Lower lobe of right lung (tissue), 2 donors: ENCODE measurements at places on chromosomes 12 and 14. TPM values are rescaled to one million over a fixed set of nuclear protein-coding genes. Genes with fewer than 3 reads are reported as not detected.
A peak's percentile ranks its signal among the peaks of the same experiment; 100 is the strongest.

GRCh38 chr14:28577187-28577586, 189.4 kb upstream of the FOXG1 start:
- no peak overlapping the region for H3K4me3 ChIP-seq
- no peaks in the 10 kb centered on the region for H3K36me3 ChIP-seq
- no peak overlapping the region for H3K27ac ChIP-seq
- DNase-seq, result no peak

DNA sequence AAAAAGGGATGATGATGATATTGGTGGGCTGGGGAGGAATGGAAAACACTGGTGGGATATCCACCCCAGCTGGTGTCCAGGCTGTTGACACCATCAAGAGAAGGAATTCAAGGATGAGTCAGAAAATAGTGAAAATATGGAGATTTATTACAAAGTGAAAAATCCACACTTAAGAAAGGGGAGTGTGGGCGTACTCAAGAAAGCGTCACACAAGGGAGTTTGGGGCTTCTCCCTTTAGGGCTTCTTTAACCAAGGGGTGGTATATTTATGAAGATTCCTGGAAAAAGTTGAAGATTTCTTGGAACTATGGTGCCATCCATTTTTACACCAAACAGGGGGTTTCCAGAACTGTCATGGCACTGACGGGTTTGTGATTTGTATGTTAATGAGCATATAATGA, 63.1 kb upstream of the ARID2 start:
- no peaks in the 10 kb centered on the region for H3K36me3 ChIP-seq
- H3K4me3 ChIP-seq, result no peak overlapping the region
- no peak for DNase-seq
- H3K4me1 ChIP-seq, result peaks cover 20% of the 10 kb centered on the region

GRCh38 chr12:63940310-63941005, 96.0 kb downstream of the SRGAP1 start:
- peaks cover 10% of the 10 kb centered on the region for H3K4me1 ChIP-seq
- no peaks in the 10 kb centered on the region for H3K36me3 ChIP-seq
- DNase-seq, result no peak
- H3K4me3 ChIP-seq, result no peak overlapping the region
- no peaks in the 10 kb centered on the region for H3K27me3 ChIP-seq

- H3K4me1 ChIP-seq, result peaks cover 24% of the 10 kb centered on the region
- no peaks in the 10 kb centered on the region for H3K27me3 ChIP-seq
- H3K4me3 ChIP-seq, result no peak overlapping the region
Observed at GRCh38 chr12:116459011-116459875, 99.9 kb upstream of the MAP1LC3B2 start.

GRCh38 chr14:77882098-77882497, 82.2 kb downstream of the ADCK1 start:
- H3K27ac ChIP-seq, result no peak overlapping the region
- no peaks in the 10 kb centered on the region for H3K4me1 ChIP-seq
- H3K27me3 ChIP-seq, result no peaks in the 10 kb centered on the region
- H3K36me3 ChIP-seq, result peaks cover 2% of the 10 kb centered on the region

- H3K27ac ChIP-seq, result no peak overlapping the region
- H3K4me3 ChIP-seq, result no peak overlapping the region
- no peaks in the 10 kb centered on the region for H3K27me3 ChIP-seq
Observed at GRCh38 chr14:70723276-70723675, 81.6 kb downstream of the TTC9 start.

- H3K27me3 ChIP-seq, result peaks cover 4% of the 10 kb centered on the region
- H3K36me3 ChIP-seq, result no peaks in the 10 kb centered on the region
- DNase-seq, result no peak
- no peak overlapping the region for H3K27ac ChIP-seq
- H3K4me3 ChIP-seq, result no peak overlapping the region
Observed at GRCh38 chr12:115620816-115621215, 656.7 kb downstream of the MED13L start.

DNA sequence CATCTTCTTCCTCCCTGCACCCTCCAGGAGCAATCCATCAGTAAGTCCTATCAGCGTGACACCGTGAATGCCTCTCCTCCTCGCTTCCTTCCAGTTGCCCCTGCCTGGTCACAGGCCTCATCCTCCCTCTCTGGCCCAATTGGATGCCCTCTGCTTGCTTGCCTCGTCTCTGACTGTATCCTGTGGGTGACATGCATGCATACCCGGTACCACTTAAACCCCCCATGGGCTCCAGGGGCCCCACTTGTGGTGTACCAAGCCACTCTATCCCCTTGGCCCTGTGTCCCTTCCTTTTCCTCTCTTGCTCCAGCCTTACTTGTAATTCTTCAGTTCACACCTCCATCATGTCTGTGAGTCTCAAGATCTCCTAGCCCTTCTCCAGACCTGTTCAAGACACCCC, 106.0 kb upstream of the RTL1 start:
- H3K27ac ChIP-seq, result no peak overlapping the region
- H3K4me3 ChIP-seq, result no peak overlapping the region
- DNase-seq, result no peak
- H3K36me3 ChIP-seq, result no peaks in the 10 kb centered on the region

- no peaks in the 10 kb centered on the region for H3K4me1 ChIP-seq
- no peaks in the 10 kb centered on the region for H3K27me3 ChIP-seq
- H3K4me3 ChIP-seq, result no peak overlapping the region
- peaks cover 98% of the 10 kb centered on the region for H3K36me3 ChIP-seq
- no peak for DNase-seq
Observed at GRCh38 chr14:95091581-95091980, 65.7 kb downstream of the DICER1 start.

DNA sequence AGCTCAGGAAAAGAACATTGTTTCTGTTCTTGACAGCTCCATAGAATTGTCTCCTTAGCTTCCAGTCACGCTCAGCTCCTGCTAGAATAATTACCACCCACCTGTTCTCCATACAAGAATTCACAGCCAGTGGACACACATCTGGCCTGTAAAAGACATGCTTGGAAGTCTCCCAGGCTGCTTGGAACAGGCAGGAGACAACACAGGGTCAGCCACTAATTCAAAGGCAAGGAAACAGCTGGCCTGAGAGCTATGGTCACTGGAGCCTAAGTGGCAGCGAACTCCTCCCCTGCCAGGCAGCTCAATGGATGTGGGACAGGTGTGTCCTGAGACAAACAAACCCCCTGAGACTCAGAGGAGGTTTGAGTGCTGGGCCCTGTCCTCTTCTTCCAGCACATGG, 22.9 kb upstream of the LTBP2 start:
- H3K4me1 ChIP-seq, result peaks cover 8% of the 10 kb centered on the region
- no peaks in the 10 kb centered on the region for H3K36me3 ChIP-seq
- no peak overlapping the region for H3K27ac ChIP-seq

DNA sequence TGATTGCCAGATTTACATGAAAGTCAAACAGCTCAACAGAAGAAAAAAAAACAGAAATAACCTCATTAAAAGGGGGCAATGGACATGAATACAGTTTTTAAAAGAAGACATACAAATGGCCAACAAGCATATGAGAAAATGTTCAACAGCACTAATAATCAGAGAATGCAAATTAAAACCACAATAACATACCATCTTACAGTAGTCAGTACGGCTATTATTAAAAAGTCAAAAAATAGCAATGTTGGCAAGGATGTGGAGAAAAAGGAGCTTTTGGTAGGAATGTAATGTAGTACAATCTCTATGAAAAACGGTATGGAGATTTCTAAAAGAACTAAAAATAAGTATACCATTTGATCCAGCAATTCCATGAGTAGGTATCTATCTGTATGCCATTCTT, 272.1 kb downstream of the CEP128 start:
- H3K27ac ChIP-seq, result no peak overlapping the region
- H3K4me3 ChIP-seq, result no peak overlapping the region
- H3K4me1 ChIP-seq, result no peaks in the 10 kb centered on the region
- no peak for DNase-seq
- H3K36me3 ChIP-seq, result no peaks in the 10 kb centered on the region

DNA sequence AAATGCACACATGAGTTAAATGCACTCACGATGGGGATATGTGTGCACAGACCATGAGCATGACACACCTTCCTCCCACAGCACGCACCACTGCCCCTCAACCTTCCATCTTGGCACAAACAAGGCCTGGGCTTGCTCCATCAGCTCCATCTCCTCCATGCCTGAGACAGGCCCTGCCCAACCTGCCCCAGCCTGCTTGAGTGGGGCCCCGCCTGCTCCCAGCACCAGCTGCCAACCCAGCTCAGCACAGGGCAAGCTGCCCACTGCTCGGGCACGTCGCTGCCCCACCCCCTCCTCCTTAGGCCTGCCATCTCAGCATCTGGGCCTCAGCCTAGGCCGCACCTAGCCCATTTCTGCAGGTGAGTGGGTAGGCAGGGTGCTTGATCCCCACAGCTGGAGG, 27.6 kb upstream of the KRT78 start:
- H3K27ac ChIP-seq, result no peak overlapping the region
- DNase-seq, result peak; percentile 86

GRCh38 chr12:120853188-120853587, 51.0 kb downstream of the SPPL3 start:
- DNase-seq, result no peak
- H3K27ac ChIP-seq, result no peak overlapping the region
- no peak overlapping the region for H3K4me3 ChIP-seq
- no peaks in the 10 kb centered on the region for H3K36me3 ChIP-seq

GRCh38 chr14:24852312-24853060, 197.5 kb downstream of the STXBP6 start:
- H3K27me3 ChIP-seq, result no peaks in the 10 kb centered on the region
- H3K4me3 ChIP-seq, result no peak overlapping the region
- peaks cover 6% of the 10 kb centered on the region for H3K4me1 ChIP-seq
- no peak overlapping the region for H3K27ac ChIP-seq
- DNase-seq, result no peak

DNA sequence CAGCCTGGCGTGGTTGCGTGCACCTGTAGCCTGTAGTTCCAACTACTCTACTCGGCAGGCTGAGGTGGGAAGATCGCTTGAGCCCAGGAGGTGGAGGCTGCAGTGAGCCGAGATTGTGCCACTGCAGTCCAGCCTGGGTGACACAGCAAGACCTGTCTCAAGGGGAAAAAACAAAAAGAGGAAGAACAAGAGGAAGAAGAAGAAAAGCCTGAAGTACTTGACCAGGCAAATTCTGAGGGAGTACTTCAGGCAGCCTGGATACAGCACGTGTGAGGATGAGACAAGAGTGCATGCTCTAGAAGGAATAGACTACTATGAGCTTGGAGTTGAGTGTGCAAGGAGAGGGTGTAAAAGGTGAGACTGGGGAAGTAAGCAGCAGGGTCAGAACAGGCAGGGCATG, 1.8 kb downstream of the GDF3 start:
- H3K4me1 ChIP-seq, result peaks cover 10% of the 10 kb centered on the region
- no peaks in the 10 kb centered on the region for H3K36me3 ChIP-seq
- no peak overlapping the region for H3K4me3 ChIP-seq
- DNase-seq, result no peak

- H3K4me1 ChIP-seq, result peaks cover 30% of the 10 kb centered on the region
- H3K27ac ChIP-seq, result no peak overlapping the region
- H3K4me3 ChIP-seq, result no peak overlapping the region
- no peaks in the 10 kb centered on the region for H3K27me3 ChIP-seq
- no peaks in the 10 kb centered on the region for H3K36me3 ChIP-seq
- no peak for DNase-seq
Observed at GRCh38 chr12:3223601-3224529, 146.7 kb downstream of the TSPAN9 start.

DNA sequence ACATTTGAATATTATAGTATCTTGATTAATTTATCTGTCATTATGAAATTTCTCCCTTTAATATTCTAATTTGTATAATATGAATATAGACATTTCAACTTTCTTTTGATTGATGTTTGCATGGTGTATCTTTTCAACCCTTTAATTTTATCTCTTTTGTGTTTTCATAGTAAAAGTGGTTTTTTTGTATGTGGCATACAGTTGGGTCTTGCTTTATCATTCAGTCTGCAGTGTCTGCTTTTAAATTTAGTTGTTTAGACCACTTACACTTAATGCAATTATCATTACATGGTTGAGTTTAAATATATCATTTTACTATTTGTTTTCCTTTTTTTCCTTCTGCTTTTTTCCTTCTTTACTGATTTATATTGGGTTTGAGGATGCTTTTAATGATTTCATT, 29.6 kb downstream of the CCDC91 start:
- no peaks in the 10 kb centered on the region for H3K4me1 ChIP-seq
- DNase-seq, result no peak
- H3K27ac ChIP-seq, result no peak overlapping the region

DNA sequence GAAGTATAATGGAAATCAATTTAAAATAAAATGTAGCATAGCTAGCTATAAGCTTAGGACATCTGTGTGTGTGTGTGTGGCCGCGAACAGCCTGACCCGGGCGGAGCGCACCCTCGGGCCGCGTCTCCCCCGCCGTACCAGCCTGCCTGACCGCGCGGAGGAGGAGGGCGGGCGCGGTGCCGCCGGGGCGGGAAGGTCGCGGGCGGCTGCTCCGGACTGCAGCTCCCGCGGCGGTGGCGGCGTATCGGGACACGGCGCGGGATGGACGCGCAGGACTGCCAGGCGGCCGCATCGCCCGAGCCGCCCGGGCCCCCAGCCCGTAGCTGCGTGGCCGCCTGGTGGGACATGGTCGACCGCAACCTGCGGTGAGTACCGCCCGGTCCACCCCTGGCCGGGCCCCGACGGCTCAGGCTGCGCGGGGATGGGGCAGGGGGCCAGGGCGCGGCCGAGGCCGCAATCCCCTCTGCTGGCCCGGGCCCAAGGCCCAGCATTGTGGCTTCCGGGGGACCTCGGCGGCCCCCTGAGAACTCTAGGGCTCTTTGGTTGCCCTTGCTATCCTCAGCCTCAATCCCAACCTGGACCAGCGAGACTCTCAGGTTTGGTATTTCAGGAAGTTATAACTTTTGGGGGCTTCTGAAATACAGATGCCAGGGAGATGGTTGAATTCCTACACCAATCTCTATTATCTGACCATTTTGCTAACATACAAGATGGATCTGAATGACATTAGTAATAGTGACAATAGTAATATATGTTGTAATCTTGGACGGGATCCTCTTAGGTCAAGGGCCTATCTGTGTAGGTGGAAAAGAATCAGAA, at the start of gene ABHD12B:
Gene ABHD12B, plus strand, starts transcription at position 140 of the 819 bp plus-strand sequence. Its CDS starts 122 bp downstream, at position 262.
- H3K4me1 ChIP-seq, result no peaks in the 10 kb centered on the region
- no peak within 1 kb of the TSS for H3K27ac ChIP-seq
- H3K27me3 ChIP-seq, result peaks cover 36% of the 10 kb centered on the region
- DNase-seq, result no peak

DNA sequence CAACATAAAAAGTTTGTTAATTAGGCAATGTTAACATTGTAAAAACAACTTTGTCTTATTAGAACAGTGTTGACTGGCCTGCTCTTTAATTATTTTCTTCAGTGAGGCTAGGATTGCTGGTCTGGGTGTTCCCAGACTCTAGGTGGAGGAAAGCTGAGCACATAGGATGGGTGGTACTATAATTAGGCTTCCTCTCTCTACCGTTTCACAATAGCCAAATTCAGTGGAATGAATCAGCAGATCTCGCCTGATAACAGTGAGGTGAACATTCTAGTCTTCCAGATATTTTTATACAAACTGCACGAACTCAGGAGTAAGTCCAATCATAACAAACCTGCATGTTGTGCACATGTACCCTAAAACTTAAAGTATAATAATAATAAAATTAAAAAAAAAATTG, 11.9 kb downstream of the PTGDR start:
- no peaks in the 10 kb centered on the region for H3K36me3 ChIP-seq
- no peak overlapping the region for H3K4me3 ChIP-seq
- no peaks in the 10 kb centered on the region for H3K4me1 ChIP-seq
- no peak overlapping the region for H3K27ac ChIP-seq
- no peaks in the 10 kb centered on the region for H3K27me3 ChIP-seq

Gene LYZ
- 1,458 TPM for total RNA-seq

Gene RFX4
- total RNA-seq, result not detected

Gene B4GALNT1
- 0.89 TPM for total RNA-seq

Gene CD163L1
- 4.5 TPM for total RNA-seq

Gene ANG
- 29.3 TPM for total RNA-seq

Gene RND1
- 5.9 TPM for total RNA-seq

Gene CLEC4D
- 1.4 TPM for total RNA-seq

Gene EXOC5
- total RNA-seq, result 70.2 TPM
